GM12891 (cell line): ENCODE measurements at places on chromosomes 12 and 14.

DNA sequence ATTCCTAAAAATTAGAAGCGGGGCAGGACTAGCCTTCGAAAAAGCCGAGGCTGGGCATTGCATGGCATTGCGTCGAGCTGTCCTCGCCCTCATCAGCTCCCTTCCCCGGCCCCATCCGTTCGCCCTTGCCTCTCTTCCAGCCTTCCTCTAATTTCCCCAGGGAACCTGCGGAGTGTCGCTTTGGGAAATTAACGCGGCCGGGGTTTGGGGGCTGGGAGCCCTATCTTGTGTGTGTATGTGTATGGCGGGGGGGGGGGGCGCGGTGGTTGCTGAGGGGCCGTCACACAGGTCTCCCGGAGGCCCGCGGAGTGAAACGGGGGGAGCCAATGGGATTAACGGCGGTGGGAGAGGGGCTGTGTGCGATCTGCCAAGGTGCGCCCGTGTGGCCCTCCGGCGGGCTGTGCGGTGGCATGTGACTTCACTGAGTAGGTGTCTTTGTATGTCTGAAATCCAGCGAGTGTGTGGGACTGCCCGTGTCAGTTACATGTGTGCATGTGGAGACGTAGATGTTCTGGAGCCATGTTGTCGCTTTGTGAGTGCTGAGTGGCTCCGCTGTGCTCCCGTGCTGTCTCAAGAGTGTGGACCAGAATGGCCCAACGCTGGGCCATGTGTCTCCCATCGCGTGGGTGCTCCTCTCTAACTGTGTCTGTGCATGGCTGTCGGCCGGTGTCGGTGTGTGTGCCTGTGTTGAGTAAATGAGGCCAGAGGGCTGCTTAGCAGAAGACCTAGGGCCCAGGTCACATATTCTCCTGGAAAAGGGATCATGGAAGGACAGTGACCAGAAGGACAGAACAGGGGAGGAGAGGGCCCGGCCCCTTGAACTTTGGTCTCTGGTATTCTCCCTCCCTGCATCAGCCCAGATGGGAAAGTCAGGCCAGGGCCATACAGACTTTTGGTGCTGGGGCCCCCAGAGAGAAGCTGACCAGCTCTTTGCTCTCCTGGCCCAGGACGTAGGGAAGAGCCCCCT is 1.5 kb downstream of the PTMS start:
- no peak for DNase-seq

- DNase-seq: no peak
Observed at GRCh38 chr12:131642771-131643170, 68.1 kb upstream of the SFSWAP start.

DNA sequence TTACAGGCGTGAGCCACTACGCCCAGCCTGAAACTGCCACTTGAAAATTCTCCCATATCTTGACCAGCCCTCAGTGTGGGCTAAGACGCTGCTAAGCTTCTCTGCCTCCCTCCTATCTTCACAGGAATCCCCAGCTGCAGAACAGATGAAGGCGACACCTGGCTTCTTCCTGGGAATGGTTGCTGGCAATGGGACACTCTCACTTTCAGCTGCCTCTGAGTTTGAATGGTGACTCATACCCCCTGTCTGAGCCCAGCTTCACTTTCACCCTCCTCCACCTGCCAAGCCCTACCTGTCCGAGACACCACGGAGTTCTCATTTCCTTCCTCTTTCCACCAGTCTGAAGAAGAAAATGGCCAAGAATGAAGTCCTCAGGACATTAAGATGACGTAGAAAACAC is 18.3 kb upstream of the VASH1 start:
- DNase-seq: no peak

- DNase-seq: no peak
Observed at GRCh38 chr14:54549862-54550261, 17.1 kb upstream of the SAMD4A start.

DNA sequence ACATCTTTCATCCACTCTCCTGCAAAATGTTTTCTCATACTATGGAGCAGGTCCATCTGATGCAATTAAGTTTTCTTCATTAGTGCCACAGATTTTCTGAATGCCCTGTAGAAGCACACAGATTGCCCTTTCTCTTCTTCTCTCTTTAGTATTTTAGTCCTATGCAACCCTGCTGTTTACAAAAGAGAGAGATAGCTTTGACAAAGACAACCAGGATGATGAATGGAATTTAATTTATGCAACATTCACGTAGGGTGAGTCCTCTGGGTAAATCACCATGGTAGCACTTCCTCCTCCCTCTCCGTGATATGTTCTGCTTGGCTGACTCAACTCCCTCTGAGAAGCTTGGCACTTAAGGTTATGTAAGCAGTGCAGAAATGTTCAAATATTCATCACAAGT is 400.9 kb upstream of the PDE3A start:
- DNase-seq: no peak

DNA sequence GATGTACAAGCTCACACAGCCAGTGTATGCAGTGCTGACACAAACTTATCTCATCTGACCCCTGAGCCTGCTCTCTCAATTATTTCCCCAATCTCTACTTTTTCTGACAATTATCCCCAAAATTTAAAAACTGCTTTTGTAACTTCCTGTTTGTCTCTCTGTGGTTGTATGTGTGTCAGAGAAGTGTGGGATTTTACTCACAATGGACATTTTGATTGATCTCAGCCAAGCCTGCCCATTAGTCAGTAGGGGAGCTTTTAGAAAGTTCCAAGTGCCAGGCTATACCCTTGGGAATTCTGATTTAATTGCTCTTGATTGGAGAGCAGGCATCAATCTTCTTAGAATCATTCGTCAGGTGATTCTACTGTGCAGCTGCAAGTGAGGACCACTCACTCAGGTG is 64.9 kb upstream of the LMNTD1 start:
- no peak for DNase-seq

- DNase-seq: no peak
Observed at GRCh38 chr12:127667131-127667685, 599.8 kb upstream of the TMEM132C start.

DNA sequence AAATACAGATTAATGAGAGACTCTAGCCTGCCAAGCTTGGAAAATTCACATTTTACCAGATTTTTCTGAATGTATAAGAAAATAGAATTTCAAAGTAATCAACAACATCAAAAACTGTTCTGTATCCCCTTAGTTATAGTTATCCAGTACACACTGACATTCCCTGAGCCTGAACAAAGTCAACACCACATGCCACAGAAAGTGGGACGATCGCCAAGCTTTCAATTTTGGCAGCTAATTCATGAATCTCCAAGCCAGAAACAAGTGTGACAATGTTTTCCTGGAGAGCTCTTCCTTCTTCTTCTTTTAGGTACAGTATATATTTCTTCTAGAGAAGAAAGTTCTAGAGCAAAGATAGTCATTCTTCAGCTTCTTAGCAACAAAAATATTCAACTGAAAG is 290.2 kb downstream of the PRKD1 start:
- DNase-seq: no peak

DNA sequence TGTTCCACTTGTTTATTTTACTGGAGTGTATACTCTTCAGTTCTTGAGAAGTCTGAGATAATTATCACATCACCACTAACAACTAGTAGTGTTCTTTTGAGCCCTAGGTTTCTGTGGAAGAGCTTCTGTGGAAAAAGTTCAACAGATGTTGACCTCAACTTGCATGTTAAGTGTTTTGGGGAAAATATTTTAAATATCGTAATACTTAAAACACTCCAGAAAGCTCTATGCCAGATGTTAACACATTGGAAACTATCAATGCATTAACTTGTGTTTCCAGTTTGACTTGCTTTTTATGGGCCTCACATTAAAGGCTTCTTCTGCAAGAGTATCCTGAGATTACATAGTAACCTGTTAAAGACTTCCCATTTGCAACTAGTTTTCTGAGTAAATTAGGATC is 173.1 kb downstream of the DUSP6 start:
- no peak for DNase-seq

GRCh38 chr12:82326905-82327503 is 31.2 kb downstream of the CCDC59 start:
- DNase-seq: no peak

DNA sequence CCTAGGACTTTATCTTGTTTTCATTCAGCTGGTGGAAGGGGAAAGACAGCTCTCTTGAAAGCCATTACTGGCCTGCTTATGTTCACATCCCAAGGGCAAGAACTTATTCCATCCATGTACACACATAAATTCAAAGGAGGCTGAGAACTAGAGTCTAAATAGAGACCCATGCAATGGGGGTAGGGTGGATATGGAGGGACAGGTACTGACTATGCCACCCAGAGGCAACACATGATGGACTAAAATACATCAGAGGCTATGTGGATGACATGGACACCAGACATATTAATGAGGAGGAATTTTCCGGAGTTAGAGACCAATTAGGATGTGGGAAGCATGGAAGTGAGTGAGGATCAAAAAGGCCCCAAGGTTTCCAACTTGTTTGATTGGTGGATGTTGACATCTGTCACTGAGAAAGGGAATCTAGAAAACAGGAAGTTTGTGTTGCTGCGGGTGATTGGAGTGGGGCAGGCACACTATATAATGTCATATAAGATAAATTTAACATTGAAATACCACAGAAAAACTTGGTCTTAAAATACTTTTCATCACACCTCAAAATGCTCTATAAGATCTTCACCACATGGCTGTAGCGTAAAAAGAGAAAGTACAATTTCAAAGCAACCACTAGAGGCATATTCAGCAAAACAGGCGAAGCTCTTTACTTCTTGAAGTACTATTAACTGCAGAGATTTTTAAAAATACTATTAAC is 130.4 kb downstream of the GRIP1 start:
- DNase-seq: no peak

DNA sequence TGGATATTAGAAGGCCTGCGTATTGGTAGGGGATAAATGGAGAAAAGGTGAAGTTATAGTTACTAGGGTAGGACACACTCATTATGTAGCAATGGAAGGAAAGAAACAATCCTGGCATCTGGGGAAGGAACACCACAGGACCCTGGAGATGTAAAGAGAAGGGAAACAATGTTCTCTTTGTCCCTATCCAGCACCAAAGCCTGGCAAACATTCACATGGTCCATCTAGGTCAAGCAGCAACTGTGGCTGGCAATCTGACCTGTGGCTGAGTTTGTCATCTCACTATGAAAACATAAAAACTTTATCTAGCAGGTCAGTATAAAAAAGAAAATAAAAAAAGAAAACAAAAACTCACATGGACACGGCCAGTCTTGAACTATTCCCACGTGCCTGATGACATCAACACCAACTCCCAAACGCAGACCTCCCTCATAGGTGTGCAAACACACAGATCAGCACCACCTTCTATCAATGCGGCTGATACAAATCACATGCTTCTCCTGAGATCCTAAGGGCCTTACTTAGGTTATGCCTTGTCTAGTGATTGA is 2.6 kb downstream of the POMT2 start:
- no peak for DNase-seq

GRCh38 chr12:122499991-122500684 is 594 bp downstream of the ZCCHC8 start:
- DNase-seq: peak; percentile 29

DNA sequence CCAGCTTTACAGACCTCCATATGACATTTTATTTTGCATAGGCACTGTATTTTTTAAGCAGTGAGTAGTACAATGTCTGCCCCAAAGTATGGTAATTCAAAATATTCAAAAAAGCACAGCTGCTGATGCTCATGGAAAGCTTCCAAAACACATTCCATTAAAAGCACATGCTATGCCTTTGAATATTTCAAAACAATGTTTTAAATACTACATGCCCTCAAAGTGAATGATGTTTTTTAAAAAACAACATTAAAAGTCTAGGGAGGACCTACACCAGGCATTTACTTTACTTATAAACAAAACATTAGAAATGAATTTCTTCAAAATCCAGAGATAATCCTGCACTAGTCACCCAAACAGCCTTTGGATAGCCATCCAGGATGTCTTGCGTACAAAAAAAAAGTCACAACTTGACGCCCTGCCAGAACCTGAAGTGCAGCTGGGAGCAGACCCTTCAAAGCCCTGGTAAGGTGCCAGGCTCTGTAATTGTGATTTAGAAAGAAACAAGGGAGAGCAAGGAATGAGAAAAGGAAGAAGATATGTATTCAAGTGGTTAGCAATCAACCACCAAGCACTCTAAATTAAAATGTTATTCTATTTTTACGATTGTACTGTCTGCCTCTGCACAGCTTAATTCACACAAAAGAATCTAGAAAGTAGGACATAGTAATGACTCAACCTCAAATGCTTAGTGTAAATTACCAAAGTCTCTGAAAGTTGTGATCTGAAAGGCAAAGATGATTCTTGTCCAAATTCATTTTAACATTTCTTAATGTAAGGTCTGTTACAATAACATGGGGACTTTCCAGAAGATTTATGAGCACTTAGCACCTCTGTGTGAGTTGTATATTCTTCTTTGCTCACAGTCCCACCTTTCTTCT is 31.9 kb downstream of the CEP83 start:
- DNase-seq: no peak

- DNase-seq: no peak
Observed at GRCh38 chr12:20018406-20018805, 349.9 kb upstream of the PDE3A start.

- DNase-seq: no peak
Observed at GRCh38 chr14:99784508-99784907, 8.7 kb upstream of the EML1 start.

DNA sequence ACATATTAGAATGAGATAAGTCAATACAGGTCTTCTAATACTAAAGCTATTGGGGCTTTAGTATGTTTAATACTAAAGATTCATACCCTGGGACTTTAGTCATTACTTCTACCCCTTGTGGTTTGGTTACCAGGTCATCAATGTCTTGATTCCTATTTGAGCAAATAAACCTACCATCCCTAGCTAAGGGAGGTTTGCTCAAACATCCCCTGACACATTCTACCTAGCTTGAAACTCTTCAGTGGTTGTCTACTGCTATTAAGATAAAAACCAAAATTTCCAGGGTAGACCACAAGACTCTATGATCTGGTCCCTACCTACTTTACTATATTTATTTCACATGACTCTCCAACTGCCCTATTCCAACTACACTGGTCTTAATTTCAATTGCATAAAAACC is 7.3 kb upstream of the C2CD5 start:
- DNase-seq: no peak

GRCh38 chr12:126873701-126874100 is 1393.3 kb upstream of the TMEM132C start:
- DNase-seq: no peak

DNA sequence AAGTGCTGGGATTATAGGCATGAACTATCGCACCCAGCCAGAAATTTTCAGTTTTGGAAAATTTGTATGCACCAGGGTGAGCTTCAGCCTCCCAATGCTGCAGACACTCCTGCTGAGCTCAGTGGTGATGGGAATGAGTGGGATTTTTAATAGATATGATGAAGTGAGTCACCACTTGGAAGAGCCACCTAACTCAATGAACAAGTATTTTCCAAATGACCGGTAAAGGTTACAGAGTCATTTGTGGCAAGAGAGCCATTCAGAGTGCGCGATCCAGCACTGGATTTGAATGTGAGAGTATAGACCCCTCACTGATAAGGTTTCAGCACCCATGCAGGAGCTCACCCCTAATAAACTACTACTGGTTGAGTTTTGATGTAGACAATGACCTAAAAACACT is 100.7 kb downstream of the PPP2R5C start:
- DNase-seq: no peak

DNA sequence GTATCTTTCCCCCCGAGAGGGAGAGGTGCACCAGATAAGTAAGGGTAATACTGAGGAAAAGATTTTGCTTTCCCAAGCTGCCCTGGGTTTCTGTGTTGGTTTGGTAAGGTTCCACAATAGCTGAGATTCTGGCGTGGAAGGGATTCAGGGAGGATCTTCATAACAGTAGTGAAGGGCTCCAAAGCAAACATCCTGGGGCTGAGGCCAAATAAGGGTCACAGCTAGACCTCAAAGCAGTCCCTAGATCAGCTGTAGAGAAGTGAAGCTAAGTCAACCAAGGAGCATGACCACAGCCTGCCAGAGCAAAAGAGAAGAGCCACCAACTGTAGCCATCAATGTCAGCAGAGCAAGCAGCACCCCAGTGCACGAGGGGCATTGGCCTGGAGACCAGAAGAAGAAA is 73.2 kb upstream of the SLC35F4 start:
- no peak for DNase-seq
